Cerebellar cortex (tissue), 1 donor: ENCODE measurements at places on chromosomes 3 and 15.
A peak's percentile ranks its signal among the peaks of the same experiment; 100 is the strongest.

GRCh38 chr15:100968050-100968966, 49.2 kb downstream of the LRRK1 start:
- no peak for DNase-seq

- DNase-seq: no peak
Measured at GRCh38 chr3:10946526-10946925, 46.0 kb upstream of the SLC6A1 start.

DNA sequence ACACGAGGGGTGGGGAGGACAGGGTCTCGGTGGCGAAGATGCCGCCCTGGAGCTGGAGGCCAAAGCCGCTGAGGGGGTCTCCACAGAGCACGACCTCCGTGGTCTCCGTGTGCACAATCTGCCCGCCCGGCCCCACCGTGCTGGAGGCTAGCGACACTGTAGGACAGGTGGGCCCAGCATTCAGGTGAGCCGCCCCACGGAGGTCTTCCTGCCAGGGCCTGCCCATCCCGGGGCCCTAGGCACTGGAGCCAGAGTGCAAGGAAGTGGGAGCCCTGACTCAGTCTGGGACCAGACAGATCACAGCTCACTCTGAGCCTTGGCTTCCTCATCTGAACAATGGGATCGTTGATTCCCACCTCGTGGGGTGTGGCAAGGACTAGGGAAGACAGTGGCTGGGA, 25.8 kb downstream of the GRIP2 start:
- no peak for DNase-seq

DNA sequence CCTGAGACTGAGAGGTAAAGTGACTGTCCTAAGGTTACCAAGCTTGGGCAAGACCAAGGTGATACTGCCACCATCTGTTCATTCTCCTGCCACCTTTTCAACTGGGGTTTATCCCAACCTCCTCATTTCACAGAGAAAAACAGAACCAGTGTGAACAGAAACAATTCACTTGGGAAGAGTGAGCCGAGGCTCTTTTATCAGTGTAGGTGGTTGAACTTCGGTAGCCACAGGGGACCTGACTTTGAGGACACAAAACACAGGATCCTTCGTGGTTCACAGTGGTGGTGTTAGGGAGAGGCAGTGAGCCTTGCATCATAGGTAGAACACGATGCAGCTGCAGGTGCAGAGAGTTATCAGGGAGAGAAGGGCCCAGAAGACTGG, 72.8 kb upstream of the ICE2 start:
- no peak for DNase-seq

DNA sequence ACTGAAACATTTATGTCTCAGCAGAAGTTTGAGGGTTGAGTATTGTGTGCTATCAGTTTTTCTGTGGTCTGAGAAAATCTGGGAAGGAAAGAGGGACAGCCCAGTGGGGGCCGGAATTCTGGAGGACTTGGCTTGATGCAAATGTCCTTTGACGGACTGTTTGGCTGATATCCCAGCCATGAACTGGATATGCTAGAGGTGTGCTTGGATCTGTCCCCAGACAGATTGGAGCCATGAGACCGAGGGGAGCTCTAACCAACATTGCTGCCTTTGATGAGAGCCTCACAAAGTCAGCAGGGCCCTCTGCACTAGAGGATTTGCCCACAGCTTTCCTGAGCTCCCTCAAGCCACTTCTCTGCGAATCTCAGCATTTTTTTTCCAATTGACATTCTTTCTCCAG, 405.6 kb downstream of the NTRK3 start:
- DNase-seq: peak; percentile 80

GRCh38 chr15:63752075-63752684, 81.6 kb downstream of the HERC1 start:
- DNase-seq: peak; percentile 69

DNA sequence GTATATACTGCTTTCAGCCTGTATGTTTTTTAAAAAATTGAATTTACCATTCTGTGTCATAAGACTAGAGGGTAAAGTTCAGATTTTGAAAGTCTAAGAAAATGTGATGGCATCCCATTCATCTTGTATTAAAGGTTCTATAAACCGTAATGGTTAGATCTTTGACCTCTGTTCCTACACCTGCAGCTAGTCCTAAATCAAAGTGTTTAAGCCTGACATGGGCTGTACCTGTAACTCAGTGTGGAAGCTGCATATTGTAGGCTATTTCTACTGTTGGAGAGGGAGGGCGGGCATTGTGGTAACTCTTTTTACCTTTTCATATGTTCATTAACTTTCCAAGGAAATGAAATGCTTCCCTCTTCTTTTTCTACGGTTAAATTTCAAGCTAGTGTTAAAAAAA, 53.9 kb downstream of the ARHGEF26 start:
- no peak for DNase-seq
